ENCODE measurements at places on chromosomes 12 and 14. TPM values are rescaled to one million over a fixed set of nuclear protein-coding genes. Genes with fewer than 3 reads are reported as not detected.

Gene NOS1
- not detected for total RNA-seq

Gene EXOC3L4
- total RNA-seq, result 0.09 TPM

Gene C1QL4
- not detected for total RNA-seq

Gene NRL
- 0.69 TPM for total RNA-seq

Gene GPR84
- under 0.01 TPM for total RNA-seq

Gene BRAP
- 19.6 TPM for total RNA-seq

Gene PZP
- total RNA-seq, result 0.11 TPM

Gene KCNMB4
- 0.60 TPM for total RNA-seq

Gene TAS2R43
- total RNA-seq, result not detected

Gene PSMB11
- not detected for total RNA-seq

Gene SSTR1
- 0.11 TPM for total RNA-seq

Gene MSI1
- total RNA-seq, result not detected

Gene TTC9
- 0.52 TPM for total RNA-seq

Gene NPC2
- total RNA-seq, result 185 TPM

Gene KRT7
- 9.5 TPM for total RNA-seq

Measured in dermis lymphatic vessel endothelial cell (primary cell).